ENCODE measurements at places on chromosomes 3 and 15.

DNA sequence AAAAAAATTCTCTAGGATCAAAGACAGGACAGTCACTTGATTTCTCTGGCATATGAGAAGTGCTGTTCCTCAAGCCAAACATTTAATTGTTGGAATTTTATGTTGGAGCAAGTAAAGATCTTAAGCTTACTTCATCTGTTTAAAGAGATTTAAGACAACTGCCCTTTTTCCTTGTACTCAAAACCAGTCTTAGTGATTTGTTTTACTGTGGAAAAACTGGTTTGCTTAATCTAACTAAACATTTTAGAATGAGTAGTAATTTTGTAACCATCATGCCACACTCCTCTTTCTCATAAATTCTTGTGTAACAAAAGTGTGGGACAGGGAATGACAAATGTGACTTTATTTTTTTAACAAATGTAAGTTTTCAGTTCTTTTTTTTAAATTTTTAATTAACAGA is 18.4 kb downstream of the PRKCI start:
- DNase-seq, result no peak

- no peak for DNase-seq
These were observed 226.8 kb downstream of the NTRK3 start for GRCh38 chr15:88029696-88030095.

- no peak for DNase-seq
These were observed 193.5 kb downstream of the C3orf38 start for GRCh38 chr3:88343264-88343663.

DNA sequence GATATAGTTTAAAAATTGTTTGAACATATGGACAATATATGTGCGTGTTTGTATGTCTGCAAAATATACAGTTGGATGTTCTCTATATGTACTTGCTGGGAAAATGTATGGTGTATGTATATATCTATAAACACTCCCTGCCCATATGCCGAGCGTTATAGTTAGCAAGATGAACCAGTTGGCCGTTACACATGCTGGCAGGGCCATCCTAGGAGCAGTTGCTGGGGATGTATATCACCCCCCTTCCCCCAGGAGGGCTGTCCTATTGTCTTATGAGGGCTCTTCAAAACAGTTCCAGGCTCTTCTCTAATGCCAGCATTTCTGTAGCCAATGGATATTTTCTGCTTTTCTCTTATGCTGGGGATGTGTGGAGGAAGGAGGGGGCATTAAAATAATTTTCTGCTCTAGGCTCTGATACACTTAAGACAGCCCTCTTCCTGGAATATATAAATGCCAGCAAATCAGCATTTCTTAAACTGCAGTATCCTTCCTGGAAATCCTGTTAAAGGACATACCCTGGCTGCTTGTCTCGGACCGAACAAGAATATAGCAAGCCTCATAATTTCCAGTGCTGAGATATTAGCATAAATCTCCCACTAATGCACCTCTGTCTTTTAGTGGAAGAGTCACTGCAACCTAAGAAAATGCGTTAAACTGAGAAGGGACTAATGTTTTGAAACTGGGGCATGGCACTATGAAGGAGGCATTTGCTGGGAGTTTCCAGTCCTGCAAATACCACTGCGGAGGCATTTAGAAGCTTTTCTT is 134.4 kb downstream of the MDFIC2 start:
- no peak for DNase-seq

DNA sequence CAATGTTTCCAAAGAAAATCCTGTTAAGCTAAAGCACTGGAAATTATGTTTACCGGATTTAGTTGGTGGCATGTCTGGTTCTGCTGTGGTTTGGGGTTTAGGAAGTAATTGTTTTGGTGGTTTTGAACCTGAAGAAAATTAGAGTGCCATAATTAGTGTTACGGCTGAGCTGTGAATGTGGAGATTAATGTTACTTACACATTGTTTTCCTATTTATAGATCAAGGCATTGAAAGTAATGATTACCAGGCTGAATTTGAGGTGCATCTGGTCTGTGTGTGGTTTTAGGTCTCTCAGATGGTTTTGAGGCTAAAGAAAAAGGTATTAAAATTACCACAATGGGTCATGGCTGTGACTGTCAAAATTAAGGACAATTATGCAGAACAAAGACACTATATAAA is 128.9 kb downstream of the TFG start:
- DNase-seq, result no peak

DNA sequence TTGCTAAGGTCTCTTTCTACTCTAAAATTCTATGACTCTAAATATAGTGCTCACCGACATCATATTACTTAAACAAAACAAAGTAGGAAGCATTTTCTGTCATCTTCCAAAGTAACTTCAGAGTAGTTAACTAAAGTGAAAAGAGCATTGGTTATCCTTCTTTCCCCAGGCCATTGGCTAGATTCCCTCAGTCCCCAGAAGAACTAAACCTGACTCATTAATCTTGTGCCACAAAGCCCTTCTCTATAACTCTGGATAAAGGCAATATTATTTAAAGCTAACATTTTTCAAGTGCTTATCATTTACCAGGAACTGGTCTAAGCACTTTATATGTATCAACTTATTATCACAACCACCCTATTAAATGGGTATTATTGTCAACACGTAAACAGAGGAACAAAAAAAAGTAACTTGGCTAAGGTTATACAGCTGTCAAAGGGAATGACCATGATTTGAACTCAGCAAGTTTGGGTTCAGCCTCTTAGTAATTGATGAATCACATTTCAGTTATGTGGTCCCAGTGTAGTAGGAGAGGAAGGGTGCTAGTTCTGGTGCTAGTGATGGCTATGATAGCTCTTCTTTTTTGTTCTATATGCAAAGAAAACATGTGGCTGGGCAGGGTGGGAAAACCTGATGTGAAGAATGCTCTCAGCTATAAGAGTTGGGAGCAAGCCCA is 304.9 kb downstream of the FGF12 start:
- peak; percentile 28 for DNase-seq

DNA sequence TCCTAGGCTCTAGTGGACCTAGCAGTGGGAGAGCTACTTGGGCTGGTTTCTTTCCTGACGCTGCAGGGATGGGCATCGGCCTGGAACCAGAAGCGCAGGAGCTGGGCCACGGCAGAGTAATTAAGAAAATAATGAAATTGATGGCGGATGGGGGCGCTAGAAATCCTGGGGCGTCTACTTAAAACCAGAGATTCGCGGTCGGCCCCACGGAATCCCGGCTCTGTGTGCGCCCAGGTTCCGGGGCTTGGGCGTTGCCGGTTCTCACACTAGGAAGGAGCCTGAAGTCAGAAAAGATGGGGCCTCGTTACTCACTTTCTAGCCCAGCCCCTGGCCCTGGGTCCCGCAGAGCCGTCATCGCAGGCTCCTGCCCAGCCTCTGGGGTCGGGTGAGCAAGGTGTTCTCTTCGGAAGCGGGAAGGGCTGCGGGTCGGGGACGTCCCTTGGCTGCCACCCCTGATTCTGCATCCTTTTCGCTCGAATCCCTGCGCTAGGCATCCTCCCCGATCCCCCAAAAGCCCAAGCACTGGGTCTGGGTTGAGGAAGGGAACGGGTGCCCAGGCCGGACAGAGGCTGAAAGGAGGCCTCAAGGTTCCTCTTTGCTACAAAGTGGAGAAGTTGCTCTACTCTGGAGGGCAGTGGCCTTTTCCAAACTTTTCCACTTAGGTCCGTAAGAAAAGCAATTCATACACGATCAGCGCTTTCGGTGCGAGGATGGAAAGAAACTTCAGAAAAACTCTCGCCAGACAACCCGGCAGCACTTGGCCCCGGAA is 6.1 kb downstream of the SOX14 start:
- no peak for DNase-seq

DNA sequence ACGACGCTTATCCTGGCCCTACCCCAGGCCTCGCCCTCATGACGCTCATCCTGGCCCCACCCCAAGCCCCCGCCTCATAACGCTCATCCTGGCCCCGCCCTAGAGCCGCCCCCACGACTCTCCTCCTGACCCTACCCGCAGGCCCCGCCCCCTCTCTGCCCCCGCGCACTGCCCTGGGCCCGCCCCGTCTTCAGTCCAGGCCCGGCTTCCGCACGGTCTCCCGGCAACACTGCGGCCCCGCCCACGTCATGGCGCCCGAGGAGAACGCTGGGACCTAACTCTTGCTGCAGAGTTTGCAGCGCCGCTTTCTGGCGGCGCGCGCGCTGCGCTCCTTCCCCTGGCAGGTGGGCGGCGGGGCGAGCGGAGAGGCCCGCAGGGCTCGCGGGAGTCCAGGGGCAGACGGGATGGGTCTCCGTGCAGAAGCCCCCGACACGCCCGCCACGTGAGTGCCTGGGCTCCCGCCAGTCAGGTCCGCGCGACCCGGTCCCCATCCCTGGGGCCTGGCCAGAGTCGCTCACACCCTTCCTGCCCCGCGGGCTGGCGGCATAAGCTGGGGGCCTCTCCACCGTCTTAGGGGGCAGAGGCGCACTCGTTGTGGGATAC is 52.5 kb upstream of the ROPN1B start:
- peak; percentile 97 for DNase-seq

GRCh38 chr15:83322061-83322460 is 37.6 kb upstream of the BNC1 start:
- peak; percentile 35 for DNase-seq

- DNase-seq, result no peak
These were observed 8.6 kb upstream of the IQSEC1 start for GRCh38 chr3:13081603-13082360.

GRCh38 chr15:78853500-78853899 is 19.2 kb upstream of the MORF4L1 start:
- no peak for DNase-seq

DNA sequence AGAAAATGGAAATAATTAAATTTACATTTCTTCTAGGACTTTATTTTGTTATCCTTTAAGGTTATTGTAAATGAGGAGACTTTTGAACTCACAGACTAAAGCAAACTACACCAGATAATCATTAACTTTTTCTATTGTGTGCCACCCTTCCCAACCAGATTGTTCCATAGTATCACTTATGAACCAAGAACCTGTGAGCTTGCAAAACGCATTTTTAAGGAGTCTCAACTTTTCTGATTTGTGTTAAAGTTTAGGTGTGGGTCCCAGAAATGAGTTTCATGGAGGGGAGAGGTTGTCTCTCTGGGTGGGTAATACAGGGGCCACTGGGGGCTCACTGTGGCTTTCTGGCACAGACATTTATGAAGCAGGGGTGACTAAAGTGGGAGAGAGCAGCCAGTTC is 75.7 kb downstream of the IGF1R start:
- DNase-seq, result no peak

DNA sequence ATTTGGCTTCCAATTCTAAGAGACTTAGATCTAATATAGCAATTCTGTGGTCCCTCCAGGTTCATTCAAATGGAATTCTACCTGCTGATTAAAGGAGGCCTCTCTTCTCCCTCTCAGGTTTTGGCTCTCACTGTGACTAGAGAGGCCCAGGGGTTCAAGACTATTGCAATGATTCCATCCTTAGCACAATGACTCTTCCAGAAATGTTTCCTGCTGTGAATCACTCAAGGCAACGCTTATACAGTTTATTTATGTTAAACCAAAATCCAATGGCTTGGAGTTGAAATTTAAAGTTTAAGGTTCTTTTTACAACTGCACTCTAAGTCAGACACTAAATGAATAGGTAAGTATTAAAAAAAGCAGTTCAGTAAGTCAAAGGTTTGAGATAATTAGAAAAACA is 39.9 kb downstream of the IFT57 start:
- DNase-seq, result peak; percentile 33

GRCh38 chr3:46112296-46112695 is 85.0 kb upstream of the XCR1 start:
- DNase-seq, result no peak

- no peak for DNase-seq
These were observed 144.0 kb upstream of the ATP10A start for GRCh38 chr15:26007151-26007550.

DNA sequence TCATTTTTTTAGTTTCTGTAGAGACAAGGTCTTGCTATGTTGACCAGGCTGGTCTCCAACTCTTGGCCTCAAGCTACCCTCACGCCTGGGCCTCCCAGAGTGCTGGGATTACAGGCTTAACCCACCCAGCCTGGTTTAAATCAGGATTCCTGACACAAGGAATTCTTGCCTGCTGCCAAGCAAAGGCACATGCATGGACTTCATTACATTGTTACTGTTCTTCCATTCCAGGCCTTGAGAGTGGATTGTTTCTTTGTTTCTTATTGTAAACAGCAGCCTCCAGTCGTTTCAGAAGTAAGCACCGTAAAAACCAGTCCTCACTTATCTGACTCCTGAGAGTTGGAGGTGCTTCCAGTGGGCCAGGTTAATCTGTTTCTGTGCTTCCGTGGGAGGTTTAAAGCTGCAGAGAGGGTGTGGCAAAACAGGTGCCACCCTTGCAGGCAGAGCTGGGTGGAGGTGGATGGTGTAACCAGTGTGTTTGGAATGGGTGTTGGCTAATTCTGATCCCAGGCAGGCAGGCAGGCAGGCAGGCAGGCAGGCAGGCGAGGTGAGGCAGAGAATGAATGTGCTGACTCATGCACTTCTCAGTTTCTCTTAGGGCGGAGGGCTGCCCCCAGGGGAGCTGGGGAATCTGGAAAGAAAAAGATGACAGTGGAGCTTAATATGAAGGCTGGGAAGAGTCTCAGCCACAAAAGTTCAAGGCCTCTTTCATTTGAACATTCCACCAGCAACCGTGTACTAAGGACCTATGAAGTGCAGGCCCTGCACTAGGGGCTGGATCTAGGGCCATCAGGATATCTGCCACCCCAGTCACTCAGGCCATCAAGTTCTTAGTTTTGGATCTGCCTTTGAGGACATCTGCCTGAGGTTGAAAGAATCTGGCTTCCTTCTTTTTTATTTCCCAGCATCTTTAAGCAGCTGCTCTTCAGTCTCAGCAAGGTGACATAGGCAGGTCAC is 37.0 kb upstream of the CDCP1 start:
- peak; percentile 88 for DNase-seq

DNA sequence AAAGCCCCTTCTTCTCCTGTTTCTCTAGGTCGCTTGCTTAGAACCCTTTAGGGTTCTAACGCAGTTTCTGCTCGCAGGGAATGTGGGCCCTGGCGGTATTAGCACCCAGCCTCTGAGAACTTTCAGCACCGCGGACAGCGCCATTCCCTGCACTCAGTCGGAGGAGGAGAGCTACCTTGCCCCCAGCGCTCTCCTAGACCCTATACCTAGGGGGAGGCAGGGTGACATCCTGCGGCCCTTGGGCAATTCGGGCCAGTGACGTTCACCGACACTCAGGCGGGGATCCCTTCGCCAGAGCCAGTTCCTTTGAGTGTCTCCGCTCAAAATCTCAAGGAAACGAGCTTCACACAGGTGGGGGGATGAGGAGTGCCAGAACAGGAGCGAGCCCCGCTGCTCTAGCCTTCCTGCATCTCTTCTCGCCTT is 1.3 kb downstream of the SLC7A14 start:
- DNase-seq, result peak; percentile 74

- DNase-seq, result no peak
These were observed 54.4 kb downstream of the INO80 start for GRCh38 chr15:41061667-41062066.

DNA sequence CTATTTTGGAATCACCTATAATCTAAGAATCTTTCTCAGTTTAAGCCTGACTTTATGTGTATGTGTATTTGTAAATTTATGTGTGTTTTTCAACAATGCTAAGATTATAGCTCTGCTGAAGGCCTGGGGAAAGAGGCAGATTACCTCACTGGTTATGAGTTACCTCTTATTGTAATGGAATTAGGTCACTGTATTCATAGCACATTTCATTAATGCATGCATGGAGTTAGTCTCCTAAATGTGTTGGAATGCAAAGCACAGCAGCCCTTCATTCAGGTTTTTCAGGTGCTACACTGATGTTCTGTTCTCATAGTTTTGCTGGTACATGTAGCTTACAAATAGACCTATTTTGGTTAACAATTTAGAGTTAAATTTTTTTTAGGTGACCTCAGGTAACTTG is 9.5 kb downstream of the GPR87 start:
- DNase-seq, result no peak

- no peak for DNase-seq
These were observed 57.7 kb upstream of the LARS2 start for GRCh38 chr3:45330510-45331295.
